Mesenteric fat pad (tissue), 1 donor: ENCODE measurements at places on chromosomes 7 and 10. TPM values are rescaled to one million over a fixed set of nuclear protein-coding genes. Genes with fewer than 3 reads are reported as not detected.

The COL28A1 gene
- total RNA-seq = 0.22 TPM

The CPEB3 gene
- 4.2 TPM for total RNA-seq

The PDZD7 gene
- 0.55 TPM for total RNA-seq

The SFRP4 gene
- 64.3 TPM for total RNA-seq

The AKR1D1 gene
- not detected for total RNA-seq

The CTAGE15 gene
- not detected for total RNA-seq

The CASTOR2 gene
- total RNA-seq = 25.3 TPM

The MPP7 gene
- total RNA-seq = 5.7 TPM

The AGMO gene
- total RNA-seq = 2.9 TPM

The ZNF503 gene
- total RNA-seq = 16.8 TPM

The IGF2BP3 gene
- 1.2 TPM for total RNA-seq

The GALNT17 gene
- total RNA-seq = 2.2 TPM
